NCI-H524 (cell line): ENCODE measurements at places on chromosomes 5 and 9.

DNA sequence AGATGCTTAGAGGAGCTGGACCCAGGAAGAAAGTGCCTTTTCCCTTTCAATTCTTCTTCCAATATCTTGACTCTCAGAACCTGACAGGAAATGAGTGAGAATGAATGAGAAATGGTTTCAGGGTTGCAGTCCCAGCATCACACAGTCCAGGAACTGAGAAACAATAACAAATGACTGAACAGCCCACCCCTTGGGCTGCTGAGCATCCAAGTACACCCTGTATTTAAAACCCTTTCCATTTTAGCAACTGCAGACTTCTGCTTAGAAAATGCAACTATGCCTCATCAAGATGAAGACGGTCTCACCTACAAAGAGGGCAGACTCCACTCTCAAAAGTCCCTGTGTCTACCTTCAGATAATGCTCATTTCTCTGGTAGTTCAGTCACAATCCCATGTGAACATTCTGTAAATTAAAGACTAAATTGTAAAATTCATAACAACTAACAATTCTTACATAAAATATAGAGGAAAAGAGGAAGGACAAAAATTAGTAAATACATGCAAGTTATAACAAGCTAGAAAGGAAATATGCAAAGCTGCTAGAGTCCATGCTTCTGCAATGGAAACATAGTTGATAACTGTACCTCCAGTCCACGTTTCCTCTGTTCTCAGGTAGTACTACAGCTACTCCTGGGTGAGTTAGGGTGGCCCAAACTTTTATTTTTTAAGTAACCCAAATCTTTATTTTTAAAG lies 316.5 kb downstream of the ICE1 start:
- no peak for DNase-seq

DNA sequence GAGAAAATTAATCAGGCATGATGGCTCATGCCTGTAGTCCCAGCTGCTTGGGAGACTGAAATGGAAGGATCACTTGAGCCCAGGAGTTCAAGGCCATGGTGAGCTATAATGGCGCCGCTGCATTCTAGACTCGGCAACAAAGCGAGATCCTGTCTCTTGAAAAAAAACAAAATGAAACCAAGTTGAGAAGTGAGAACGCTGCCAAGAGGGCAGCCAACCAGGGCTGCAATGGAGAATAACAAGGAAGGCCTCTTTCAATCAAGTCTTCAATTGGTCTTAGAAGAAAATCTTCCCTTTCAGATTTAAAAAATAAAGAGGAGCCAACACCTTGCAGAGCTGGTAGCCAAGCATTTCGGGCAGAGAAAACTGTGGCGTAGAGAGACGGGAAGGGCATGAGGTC lies 14.7 kb downstream of the KIAA1958 start:
- DNase-seq = no peak

- no peak for DNase-seq
Observed at GRCh38 chr9:112777914-112778313, 27.4 kb downstream of the SNX30 start.

DNA sequence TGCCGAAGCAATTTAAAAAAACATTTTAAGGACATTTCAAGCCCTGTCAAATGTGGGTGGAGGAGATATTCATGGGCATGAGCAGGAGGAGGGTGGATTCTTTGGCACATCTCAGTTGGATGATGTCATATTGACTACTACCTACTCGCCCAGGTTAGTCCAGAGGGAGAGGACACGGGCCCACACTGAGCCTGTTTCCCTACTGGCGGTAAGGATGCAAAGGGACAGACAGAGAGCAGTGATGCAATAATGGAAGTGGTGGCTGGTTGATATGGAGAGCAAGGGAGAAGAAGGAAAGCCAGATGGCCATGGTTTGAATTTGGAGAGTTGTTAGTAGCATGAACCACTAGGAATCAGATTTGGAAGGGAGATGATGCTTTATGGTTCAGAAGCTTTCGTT lies 34.1 kb upstream of the PDE8B start:
- DNase-seq = no peak

DNA sequence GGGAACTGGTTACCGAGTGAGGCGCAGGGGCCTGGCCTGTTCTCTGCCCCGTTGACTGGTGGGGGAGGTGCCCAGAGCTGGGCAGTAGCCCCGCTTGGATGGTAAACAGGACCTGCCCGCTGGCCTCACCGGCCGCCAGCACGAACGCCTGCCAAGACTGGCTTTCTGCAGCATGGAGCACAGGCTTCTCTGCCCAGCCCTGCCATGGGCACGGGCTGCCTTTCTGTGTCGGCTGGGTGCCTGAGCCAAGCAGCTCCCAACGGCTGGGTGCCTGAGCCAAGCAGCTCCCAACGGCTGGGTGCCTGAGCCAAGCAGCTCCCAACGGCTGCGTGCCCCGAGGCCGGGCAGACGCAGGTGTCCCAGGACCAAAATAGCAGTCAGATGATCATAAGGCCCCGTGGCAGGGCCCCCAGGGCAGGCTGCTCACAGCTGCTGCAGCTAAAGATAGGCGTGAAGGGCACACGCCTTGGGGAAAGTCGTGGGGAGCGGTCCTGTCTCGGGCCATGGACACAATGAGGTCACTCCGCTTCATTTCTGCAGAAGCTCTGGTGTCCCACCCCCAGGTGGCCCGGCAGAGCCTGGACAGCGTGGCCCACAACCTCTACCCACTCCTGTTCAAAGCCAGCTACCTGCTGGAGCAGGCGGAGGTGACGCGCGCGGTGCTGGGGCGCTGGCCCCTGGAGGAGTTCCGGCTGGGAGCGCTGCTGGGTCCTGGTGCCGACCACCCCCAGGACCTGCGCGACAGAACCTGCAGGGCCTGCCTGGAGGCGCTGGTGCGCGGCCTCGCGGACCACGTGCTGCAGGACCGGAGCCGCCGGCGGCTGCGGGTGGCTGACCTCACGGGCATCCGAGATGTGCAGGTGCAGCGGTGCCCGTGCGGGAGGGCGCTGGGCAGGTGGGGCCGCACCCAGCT lies at the start of gene LRRC14B:
Gene LRRC14B (plus strand): TSS at position 460 of the 913 bp plus-strand sequence. CDS start 44 bp downstream, at position 504.
- DNase-seq = no peak

- no peak for DNase-seq
Observed at GRCh38 chr9:95213117-95213516, 104.4 kb downstream of the FANCC start.

- DNase-seq = no peak
Observed at GRCh38 chr9:129232839-129233591, 55.0 kb upstream of the IER5L start.

DNA sequence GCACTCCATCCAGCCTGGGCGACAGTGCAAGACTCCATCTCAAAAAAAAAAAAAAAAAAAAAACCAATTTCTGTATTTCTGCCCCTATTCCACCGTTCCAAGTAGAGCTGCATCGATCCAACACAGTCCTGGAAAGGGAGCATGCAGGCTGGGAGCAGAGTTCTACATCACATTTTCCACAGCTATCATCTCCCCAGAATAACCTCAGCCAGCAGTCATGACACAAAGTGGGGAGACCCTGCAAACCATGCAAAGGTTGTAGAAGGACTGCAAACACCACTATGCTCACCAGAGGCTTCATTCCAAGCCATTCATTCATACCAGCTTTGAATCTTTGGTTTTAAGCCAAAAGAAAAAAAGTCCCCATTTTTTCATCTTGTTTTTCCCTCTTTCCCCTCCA lies 20.8 kb upstream of the ZNF354A start:
- DNase-seq = no peak

DNA sequence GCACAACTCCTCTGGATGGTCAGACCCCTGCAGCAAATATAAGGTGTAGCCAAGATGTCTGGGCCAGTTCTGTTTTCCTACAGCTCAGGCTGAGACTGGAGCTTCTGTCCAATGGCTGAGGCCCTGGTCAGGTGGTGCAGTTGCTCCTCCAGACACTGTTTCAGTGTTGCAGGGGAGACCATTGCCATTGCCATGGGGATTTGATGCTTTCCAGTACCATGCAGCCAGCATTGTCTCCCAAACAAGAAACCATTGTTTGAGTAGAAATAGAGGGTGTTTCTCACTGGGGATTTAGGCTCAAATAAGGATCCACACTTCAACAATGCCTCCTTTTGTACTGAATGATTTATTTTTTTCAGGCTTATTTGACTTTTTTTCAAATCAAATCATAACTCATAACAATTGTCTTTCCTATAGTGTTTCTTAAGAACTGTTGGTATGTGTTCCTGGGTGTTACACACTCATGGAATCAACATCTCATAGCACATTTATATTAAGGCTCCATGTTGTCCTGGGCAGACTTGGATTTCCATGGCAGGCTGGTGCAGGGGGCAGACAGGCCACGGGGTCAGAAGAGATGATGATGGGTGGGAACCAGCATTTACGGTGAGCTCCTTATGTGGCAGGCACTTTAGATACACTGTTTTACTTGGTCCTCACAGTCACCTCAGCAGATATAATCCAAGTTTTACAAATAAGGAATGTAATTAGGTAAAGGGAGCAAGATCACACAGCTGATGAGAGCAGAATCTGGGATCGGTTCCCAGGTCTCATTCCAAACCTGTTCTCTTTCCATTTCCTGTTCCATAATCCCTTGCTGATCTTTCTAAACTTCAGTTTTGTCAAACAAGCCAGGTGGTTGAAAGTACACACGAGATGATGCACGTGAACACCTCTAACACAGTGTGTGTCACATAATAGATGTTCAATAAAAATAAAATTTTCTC lies 95.9 kb upstream of the GNAQ start:
- DNase-seq = no peak

DNA sequence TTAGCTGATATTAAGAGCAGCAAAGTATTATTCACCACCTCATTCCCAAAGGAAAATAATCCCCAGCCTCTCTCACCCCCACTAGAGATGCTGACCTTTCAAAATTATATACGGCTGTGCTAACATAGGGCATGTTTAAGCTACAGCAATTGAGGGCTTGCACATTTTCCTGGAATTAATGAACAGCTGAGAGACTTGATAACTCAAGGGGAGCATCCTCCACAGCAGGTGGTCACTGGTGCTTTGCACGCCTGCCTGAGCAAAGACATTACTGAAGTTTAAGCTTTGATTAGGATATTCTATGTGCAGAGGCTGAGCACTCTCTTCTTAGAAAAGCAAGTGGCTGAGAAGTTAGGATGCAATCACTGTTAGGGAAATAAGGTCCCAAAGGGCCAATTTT lies 230.9 kb downstream of the FAM114A2 start:
- DNase-seq = peak; percentile 92

- peak; percentile 25 for DNase-seq
Observed at GRCh38 chr9:131096269-131097125, at the start of gene AIF1L. Gene AIF1L, plus strand, starts transcription at chr9:131096531. Its CDS starts 99 bp downstream, at chr9:131096630.

DNA sequence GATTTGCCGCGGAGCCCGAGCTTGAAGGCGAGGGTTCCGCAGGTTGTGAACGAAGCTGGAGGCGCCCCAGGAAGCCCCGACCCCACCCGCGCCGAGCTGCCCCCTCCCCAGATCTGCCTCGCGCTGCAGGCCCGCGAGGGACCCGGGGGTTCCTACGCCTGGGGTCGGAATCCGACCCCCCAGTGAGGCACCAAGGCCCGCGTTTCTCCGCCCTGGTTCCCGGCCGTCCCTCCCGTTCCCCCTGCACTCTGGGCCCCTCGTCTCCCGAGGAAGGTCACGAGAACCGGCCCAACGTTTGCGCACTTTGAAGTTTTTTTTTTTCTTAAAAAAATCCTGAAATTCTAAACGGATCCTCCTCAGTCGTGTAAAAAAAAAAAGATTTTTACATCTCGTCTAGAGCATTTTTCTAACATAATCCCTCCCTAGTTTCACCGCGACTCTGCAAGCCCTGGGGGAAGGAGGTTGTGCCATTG lies 880 bp upstream of the GFPT2 start:
- DNase-seq = no peak

DNA sequence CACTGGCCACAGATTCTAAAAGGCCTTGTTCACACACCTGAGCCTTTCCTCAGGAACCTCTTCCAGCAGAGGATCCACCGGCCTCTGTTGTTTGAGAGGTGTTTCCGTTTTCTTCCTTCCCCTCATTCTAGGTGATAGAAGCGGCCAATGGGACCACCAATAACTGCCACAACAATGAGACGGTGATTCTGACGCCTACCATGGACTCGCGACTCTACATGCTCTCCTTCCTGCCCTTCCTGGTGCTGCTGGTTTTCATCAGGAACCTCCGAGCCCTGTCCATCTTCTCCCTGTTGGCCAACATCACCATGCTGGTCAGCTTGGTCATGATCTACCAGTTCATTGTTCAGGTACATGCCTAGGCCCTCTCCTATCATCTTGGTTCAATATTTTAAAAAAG lies 20.2 kb downstream of the SLC36A1 start:
- no peak for DNase-seq

DNA sequence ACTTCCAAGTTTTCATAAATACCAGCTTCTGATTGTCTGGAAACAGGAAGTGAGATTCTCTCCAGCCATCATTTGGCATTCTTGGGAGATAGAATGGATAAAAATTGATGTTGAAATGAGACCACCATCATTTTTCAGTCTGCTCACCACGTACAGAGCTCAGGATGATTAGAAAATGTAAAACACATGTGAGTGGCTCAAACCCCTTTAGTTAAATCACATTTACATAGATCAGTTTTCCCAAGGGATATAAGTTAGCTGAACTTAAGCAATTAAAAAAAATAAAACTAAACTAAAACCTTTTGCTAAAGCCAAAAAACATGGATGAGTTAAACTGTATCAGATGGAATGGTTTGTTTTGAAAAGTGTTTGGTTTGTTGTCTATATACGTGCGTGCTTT lies 37.1 kb upstream of the GDNF start:
- DNase-seq = no peak

GRCh38 chr5:36666274-36666673 lies 59.9 kb downstream of the SLC1A3 start:
- no peak for DNase-seq

DNA sequence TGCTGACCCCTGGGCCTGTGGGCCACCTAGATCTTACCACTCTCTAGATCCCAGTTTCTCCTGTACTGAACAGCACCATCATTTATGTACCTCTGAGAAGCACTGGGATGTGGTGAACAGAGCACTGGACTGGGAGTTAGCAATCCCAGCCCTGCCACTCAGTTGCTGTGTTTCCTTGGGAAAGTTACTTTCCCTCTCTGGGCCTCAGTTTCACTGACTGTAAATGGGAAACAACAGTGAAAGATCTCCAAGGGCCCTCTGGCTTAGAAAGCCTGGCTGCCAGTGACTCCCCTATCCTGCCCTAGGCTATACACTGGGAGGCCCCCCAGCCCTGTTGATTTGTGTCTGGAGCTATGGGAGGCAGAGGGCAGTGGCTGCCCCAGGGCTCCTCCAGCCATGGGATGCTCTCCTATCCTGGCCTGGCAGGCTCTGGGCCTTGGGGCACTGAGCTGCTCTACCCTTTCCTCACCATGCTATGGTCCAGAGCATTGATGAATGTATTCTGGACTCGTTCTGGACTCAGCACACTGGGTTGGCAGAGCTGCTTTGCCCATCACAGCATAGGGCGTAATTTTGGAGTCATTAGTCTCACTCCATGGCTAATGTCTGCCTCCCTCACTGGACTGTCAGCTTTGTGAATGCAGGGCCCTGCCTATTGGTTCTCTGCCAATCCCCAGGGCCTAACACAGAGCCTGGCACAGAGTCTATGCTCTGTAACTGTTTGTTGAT lies 99.3 kb downstream of the RGS3 start:
- DNase-seq = no peak

DNA sequence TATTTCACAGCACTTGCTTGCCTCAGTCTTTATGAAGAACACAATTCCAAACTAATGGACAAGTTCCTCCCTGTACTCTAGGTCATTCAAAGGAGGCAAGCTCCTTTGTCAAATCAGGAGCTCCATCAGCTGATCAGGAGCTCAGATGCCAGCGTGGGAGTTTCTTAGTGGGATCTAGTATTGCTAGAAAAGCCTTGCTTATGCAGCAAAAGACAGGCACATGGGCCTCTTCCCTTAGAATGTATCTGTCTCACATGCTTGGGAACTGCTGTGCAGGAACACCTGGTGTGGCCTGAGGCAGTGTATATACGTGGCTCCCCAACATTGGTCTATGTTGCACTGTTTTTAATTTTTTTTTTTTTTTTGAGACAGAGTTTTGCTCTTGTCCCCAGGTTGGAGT lies 21.4 kb upstream of the HAVCR1 start:
- no peak for DNase-seq
